ENCODE measurements at places on chromosomes 1 and 21.
A peak's percentile ranks its signal among the peaks of the same experiment; 100 is the strongest.

DNA sequence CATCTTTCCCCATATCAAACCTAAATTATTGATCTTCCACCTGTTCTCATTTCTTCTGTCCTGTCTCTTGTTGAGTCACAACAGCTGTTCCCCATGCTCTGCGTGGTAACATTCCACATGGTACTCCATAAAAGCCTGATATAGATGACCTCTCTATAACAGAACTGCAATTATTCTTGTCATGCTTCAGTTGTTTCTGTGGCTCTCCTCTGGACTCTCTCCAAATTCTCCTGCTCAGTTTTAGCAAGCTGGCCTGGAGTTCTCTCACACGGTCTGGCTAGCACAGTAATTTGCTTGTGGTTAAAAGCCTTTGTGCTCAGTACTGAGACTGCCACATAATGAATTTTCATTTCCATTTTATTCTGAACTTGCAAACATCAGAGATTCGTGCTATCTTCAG lies 10.6 kb upstream of the LRRC39 start:
- DNase-seq: no peak

DNA sequence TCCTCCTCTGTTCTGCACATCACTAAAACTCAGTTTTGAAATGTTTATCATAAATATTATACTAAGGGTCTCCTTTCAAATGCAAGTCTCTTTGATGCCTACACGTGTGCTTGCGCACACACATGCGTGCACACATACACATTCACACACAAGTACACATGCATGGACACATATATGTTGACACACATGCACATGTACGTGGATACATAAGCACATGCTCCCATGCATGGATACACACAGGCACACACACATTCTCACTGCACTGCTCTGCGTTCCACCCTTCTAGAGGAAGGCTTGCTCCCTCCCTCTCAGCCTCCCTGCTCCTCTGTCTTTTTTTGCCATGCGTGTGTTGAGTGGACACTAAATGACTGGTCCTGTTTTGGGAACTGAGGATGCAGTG lies 162.7 kb downstream of the PCP4 start:
- no peak for DNase-seq

DNA sequence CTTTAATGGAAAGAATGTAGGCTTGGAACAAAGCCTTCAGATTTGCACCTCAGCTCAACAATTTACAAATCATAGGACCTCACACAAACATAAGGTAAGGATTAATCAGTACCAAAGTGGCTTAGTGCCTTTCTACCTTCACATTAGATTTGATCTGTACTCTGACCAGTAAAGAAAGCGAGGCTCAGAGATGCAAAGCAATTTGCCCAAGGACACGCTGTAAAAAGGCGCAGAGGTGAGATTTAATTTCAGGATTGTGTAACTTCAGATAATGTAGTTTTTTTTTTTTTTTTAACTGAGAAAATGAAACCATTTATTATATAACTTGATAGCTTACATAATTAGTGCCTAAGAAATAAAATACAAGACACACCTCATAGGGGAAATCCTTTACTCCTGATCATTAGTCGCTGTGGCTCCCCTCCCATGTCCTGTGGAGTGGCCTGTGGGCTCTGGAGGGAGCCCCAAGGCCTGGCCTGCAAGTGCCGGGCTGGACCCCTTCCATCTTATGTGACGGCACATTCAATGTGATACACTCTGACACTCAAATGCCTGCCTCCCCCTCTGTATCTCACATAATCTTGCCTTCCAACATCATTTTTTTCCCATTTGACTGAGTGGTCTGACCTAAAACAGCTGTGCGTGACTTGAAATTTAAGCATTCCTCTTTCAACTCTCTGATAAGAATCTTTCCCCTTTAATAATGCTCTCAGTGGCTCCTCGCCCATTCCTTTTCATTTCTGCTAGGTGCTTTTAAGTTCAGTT lies 426.5 kb upstream of the DAB1 start:
- DNase-seq: no peak

- no peak for DNase-seq
These were observed 138.6 kb upstream of the ERRFI1 start for GRCh38 chr1:8164670-8165069.

GRCh38 chr1:109089242-109090015 lies 1.1 kb upstream of the TMEM167B start:
- DNase-seq: peak; percentile 70

GRCh38 chr1:63892632-63893395 lies 119.0 kb downstream of the ROR1 start:
- DNase-seq: no peak

DNA sequence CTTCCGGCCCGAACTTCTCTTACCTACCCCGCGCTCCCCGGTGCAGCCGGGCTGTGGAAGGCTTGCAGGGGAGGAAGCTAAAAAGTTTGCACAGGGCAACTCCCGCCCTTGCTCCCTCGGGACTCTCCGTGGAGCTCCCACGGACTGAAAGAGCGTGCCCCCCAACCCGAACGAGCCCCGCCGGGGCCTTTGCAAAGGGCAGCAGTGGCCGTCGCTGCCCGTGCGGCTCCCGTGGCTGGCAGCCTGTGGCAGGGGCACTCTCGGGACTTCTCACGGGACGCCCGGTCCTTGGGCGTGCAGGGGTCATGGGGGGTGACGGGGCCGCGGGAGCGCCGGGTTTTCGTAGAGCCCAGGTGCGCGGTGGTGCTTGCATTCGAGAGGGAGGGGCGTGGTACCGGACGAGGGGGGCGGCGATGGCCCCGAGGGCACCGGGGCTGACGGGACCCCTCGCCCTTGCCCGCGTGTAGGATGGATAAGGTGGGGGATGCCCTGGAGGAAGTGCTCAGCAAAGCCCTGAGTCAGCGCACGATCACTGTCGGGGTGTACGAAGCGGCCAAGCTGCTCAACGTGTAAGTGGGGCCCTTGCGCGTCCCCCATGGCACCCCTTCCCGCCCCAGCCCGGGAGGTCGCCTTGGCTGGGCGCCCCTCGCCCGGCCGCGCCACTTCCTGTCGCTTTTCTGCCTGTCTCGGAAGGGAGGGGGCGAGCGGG lies 711 bp downstream of the GADD45A start:
- peak; percentile 66 for DNase-seq

All from hematopoietic multipotent progenitor cell treated with erythropoietin and hydrocortisone succinate and interleukin-3 and kit ligand, for 6 days (in vitro differentiated cells).